Left lung (tissue), 14 donors: ENCODE measurements at places on chromosomes 7 and 10. TPM values are rescaled to one million over a fixed set of nuclear protein-coding genes. Genes with fewer than 3 reads are reported as not detected.

- DNase-seq: no peak
Observed at GRCh38 chr10:76031769-76032699, 600.6 kb downstream of the LRMDA start.

The SPDYE1 gene
- polyA plus RNA-seq: 1.7 TPM

DNA sequence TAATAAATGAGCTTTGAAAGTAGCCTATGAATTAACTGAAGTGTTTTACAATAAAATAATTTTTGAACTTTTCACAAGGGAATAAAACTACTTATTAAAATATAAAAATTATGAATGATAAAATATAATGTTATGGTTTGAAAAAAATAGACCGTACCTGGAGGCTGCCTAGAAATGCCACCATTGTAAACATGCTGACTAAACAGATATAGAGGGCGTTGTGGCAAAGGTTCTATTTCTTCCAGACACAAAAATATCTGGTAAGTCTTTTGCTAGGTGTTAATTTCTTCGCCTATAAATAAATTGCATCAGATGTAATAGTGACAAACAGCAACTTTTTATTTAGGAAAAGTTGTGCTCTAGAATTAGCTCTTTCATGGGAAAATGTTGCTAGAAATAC lies 11.2 kb downstream of the PPP1R3A start:
- no peak for DNase-seq

GRCh38 chr7:123570390-123571182 lies 13.0 kb upstream of the NDUFA5 start:
- DNase-seq: no peak

DNA sequence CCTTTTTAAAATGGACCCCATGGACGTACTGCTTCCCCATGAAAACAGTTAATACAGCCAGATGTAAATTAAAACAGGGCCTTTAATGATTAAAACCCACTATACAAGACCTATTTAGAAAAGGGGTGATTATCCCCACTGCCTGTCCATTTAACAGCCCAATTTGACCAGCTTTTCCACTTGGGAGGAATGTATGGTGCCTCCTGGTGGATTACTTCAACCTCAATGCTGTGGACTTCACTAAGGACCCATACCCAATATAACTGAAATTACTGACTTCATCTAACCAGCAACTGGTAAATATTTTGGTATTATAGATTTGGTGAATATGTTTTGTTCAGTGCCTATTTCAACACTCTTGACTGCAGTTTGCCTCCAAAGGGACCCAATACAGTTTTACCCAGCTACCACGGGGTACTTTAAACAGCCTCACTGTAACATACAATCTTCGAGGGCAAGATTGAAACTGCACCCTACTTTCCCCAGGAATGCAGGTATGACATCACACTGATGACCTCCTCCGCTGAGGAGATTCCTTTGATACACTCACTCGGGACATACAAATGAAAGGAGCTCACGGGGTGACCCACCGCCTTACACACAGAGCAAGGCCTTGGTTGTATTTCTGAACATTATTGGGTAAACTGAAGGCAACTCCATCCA lies 192.8 kb downstream of the DNAJC1 start:
- DNase-seq: no peak

The VPS37D gene
- polyA plus RNA-seq: 7.6 TPM

The MYPN gene
- 0.07 TPM for polyA plus RNA-seq

The MYO3A gene
- 3.1 TPM for polyA plus RNA-seq

DNA sequence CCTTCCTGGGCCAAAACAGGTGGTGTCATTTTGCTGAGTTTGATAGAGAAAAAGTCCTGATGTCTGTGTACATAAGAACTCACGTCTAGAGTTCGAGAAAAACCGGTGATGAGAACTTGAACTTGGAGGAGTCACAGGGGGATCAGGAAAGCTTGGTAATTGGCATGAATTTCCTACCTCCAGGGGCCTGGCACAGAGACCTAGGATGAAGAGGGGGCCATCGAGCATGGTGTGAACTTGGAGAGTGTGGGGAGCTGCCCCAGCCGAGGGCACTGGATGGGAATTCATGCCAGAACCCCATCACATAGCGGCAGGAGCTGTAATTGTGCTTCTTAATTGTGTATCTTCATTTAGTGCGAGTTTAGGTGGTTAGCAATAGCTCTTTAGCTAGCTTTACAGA lies 82.2 kb downstream of the CUX1 start:
- no peak for DNase-seq

- DNase-seq: no peak
Observed at GRCh38 chr7:95582578-95583293, 13.6 kb downstream of the PDK4 start.

The AGAP4 gene
- 34.6 TPM for polyA plus RNA-seq

DNA sequence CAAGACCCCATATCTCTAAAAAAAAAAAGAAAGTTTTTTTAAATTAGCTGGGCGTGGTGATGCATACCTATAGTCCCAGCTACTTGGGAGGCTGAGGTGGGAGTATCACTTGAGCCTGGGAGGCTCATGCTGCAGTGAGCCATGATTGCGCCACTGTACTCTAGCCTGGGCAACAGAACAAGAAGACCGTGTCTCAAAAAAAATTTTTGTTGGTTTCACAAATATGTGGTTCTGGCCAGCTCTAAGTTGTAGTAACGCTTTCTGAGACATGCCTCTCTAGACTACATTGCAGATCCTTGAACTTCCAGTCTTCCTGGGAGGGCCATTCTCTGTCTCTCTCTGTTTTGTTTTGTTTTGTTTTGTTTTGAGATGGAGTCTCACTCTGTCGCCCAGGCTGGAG lies 24.6 kb upstream of the RHBDD2 start:
- no peak for DNase-seq

The APBB1IP gene
- polyA plus RNA-seq: 2.5 TPM

DNA sequence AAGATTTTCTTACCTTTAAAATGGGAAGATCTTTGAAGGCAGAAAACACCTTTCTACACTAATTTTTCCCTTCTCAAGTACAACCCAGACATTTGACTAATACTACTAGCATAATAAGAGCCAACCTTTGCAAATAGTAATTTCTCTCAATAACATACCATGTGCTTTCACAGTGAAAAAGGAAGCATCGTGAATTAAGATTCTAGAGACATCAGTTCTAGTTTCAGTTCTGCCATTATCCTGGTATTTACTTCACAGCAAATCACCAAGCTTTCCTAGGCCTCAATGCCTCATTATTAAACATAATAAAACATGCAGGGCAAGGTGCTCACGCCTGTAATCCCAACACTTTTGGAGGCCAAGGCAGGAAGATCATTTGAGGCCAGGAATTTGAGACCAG lies 24.9 kb downstream of the GSAP start:
- DNase-seq: no peak

The BTBD16 gene
- not detected for polyA plus RNA-seq

DNA sequence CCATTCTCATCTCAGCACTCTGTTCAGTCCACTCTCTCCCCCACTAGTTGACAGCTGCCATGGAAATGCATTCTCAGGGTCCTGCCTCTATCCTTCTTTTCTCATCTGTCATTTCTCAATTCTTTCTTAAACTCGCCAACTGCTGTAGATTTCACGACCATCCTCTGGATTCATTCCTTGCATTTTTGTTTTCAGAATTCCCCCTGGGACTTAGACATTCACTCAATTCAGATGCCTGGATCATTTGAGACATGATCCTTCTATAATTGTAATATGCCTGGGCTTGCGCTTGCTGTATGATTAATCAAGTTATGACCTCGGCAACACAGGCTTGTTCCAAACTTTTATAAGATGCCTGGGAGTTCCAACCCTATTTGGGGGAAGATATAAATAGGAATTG lies 104.5 kb downstream of the RAB11FIP2 start:
- no peak for DNase-seq

- DNase-seq: no peak
Observed at GRCh38 chr10:60099998-60100747, 193.8 kb upstream of the CCDC6 start.

DNA sequence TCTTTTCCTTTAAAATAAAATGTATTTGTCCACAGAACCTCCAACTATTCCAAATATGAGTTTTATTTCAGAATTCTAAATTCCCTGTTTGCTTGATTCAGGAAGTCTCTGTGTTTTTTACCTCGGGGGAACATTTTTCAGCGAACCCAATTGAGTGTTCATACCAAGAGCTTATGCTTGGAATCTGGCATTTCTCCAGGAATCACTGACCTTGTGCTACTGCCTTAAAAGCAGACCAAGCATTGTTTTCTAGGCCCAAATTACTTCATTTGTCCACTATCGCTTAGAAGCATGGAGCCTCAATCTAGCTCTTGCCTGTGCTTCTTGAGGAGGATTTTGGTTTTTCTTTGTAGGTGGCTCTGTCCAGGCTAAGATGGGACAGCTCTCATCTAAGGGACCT lies 59.4 kb downstream of the EBLN1 start:
- no peak for DNase-seq

- no peak for DNase-seq
Observed at GRCh38 chr7:138872576-138872975, 74.6 kb upstream of the ATP6V0A4 start.

The VWDE gene
- polyA plus RNA-seq: 3.4 TPM

The ANKRD61 gene
- polyA plus RNA-seq: 4.0 TPM

GRCh38 chr7:127477295-127478023 lies 85.0 kb upstream of the ZNF800 start:
- DNase-seq: peak; percentile 39

GRCh38 chr7:36084485-36085091 lies 68.5 kb upstream of the EEPD1 start:
- no peak for DNase-seq

The WNT8B gene
- 0.10 TPM for polyA plus RNA-seq

DNA sequence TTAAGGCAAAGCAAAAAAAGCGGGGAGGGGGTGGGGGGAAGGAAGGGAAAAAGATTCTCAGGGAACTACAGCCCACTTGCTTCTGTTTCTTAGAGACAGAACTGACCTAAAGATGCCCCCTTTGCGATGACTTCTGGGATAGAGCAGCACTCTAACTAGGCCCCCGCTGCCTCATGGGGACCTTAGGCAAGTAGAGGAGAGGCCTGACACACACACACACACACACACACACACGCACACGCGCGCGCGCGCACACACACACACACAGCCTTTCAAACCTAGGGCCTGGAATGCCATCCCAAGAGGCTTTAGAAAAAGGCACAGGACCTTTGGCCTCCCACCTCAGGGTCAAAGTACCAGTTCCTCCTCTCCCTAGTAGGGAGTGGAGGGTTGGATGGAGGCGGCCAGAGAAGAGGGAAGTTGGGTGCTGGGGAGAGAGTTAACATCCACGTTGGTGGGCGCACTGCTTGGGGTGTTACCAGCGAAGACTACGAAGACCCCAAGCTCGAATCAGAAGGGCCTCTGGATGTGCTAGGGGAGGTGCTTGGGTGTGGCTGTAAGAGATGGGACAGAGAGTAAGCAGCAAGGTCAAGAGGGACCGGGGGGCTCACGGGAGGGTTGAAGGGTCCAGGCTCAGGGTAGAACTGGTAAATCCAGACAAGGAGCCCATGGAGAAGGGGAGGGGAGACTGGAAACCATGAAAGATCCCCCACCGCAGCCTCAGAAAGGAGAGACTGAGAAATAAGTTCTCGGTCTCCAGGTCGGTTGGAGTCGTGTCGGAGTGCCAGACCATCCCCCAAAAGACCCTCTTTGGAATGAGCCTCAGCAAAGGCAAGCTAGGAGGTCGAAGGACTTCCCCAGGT lies 1.2 kb upstream of the COL1A2 start:
- no peak for DNase-seq

The TWIST1 gene
- 0.20 TPM for polyA plus RNA-seq

The IFIT1B gene
- 0.20 TPM for polyA plus RNA-seq

The CALCR gene
- polyA plus RNA-seq: not detected

The FKBP9 gene
- polyA plus RNA-seq: 169 TPM

- DNase-seq: no peak
Observed at GRCh38 chr7:100122568-100122967, 3.1 kb downstream of the CNPY4 start.

- peak; percentile 38 for DNase-seq
Observed at GRCh38 chr10:31101123-31101522, 69.5 kb upstream of the ZNF438 start.

The NPSR1 gene
- polyA plus RNA-seq: not detected

- DNase-seq: no peak
Observed at GRCh38 chr10:58393317-58393716, 8.1 kb downstream of the TFAM start.

GRCh38 chr10:52226197-52226847 lies 87.8 kb upstream of the DKK1 start:
- no peak for DNase-seq

The DNMBP gene
- polyA plus RNA-seq: 35.9 TPM

DNA sequence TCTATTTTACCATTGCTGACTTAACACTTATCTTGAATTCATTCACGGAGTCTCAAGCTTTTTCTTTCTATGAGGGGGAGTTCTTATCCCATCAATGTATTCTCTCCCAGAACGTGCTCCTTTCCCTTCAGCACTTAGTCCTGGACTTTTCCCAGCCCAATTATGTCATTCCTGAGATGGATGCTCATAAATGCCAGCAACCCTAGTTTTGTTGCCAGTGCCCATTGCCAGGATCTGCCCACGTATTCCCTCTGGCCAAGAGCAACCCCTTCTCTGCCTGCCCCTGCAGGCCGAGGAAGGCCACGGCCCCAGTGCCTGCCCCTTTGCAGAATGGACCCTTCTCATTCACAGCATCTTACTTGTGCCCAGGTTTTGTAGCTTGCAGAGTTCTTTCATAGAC lies 67.4 kb upstream of the PPP1R3C start:
- DNase-seq: no peak

- DNase-seq: peak; percentile 25
Observed at GRCh38 chr10:34046506-34047034, 712.1 kb upstream of the NRP1 start.

GRCh38 chr10:73537288-73537687 lies 41.5 kb upstream of the PPP3CB start:
- no peak for DNase-seq

- no peak for DNase-seq
Observed at GRCh38 chr7:41869091-41869490, 166.2 kb upstream of the INHBA start.
